ENCODE measurements at places on chromosomes 4 and X.

DNA sequence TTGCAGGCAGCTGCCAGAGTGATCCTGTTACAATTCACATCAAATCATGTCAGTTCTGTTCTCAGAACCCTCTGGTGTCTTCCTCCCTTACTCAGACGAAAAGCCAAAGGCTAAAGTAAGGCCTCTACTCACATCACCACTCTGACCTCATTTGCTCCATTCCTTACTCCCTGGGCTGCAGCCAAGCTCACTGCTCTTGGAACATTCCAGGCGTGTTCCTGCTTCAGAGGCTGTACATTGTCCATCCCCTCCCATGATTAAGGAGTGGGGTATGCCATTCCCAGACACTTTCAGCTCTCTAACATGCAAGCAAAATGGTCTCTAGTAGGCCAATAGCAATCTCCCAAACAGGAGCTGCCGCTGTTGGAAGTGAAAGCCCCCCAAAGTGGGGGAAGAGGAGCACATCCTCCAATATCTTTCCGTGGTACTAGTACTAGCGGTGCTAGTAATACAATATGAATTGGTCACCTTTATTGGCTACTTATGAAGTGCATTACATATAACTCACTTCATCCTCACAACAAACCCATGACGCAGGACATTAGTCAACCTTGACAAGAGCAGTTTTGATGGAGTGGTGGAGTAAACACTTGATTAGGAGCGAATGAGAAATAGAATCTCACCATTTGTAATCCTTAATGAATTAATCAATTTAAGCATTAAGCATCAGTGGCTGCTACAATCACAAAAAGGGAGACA is 15.0 kb downstream of the GAB3 start:
- DNase-seq: no peak

DNA sequence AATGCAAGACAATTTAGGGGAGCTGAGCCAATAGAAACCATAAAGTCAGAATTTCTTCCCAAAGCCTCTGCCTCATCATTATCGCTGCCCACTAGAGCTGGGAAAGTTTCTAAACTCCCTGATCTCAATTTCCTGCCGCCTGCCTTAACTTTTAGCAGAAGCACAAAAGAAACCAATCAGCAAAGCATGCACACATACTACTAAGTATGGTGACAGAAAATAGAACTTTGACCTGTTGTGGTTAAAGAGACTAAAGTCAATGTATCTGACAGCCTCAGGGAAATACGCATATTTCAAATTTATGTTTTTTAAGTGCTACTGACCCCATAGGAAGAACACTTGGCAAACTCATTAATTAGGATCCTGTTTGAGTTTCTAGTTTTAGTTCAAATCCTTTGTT is 10.1 kb downstream of the STK26 start:
- no peak for DNase-seq

GRCh38 chr4:142719854-142720541 is 126.1 kb downstream of the INPP4B start:
- DNase-seq: no peak

- no peak for DNase-seq
These were observed 11.2 kb upstream of the CXCR3 start for GRCh38 chrX:71629467-71629866.

GRCh38 chrX:9442056-9442455 is 22.8 kb upstream of the TBL1X start:
- DNase-seq: no peak

- peak; percentile 28 for DNase-seq
These were observed 8.7 kb downstream of the RIPPLY1 start for GRCh38 chrX:106894392-106894909.

DNA sequence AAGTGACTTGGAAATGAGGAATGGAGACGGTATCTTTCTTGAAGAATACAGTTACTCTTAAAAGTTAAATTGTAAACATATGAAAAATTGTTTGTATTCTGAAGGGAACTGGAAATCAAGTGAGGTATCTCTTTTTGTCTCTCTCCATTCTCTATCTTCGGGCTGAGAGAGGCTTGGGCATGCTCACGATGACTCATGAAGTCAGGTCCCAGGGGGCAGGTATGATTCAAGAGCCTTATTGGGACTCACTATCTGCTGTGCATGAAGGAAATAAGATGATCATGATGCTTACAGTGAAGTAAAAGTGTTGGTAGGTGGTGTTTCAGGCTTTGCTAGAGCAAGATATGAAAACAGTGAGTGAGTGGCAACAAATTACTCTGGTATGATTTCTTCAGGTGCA is 200.4 kb upstream of the PITX2 start:
- DNase-seq: no peak

DNA sequence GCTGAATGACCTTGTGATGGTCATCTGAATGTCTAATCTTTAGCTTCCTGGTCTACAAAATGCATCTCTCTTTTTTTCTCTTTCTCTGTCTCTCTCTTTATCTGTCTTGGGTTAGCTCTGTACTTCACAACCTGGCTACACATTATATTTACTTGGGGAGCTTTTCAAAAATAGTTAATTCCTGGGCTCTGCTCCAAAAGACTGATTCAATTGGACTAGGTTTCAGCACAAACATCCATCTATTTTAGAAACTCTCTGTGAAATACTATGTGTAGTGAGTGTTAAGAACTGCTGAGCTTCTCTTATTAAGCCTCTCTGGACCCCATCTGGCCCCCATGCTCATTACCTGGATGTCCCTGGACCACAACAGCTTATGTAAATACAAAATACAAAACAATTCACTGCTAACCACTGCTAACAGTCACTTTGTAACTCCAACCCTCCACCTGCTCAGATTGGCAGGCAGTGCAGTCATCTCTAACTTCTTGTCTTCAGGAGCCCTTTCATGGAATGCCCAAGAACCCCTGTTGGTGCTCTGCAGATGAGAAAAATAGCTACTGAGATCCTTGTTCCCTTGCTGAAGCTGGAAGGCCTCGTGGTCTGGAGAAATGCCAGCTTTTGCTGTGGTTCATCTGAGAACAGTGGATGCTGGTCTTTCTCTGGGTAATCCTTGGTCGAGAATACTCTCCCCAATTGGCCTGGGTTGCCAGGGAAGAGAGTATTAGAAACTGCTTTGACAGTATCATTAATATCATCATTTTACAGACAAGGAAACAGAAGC is 14.8 kb upstream of the BOD1L1 start:
- no peak for DNase-seq

GRCh38 chrX:69285881-69286564 is 120.8 kb upstream of the PJA1 start:
- DNase-seq: no peak

GRCh38 chr4:8192748-8193738 is 6.0 kb upstream of the SH3TC1 start:
- no peak for DNase-seq

DNA sequence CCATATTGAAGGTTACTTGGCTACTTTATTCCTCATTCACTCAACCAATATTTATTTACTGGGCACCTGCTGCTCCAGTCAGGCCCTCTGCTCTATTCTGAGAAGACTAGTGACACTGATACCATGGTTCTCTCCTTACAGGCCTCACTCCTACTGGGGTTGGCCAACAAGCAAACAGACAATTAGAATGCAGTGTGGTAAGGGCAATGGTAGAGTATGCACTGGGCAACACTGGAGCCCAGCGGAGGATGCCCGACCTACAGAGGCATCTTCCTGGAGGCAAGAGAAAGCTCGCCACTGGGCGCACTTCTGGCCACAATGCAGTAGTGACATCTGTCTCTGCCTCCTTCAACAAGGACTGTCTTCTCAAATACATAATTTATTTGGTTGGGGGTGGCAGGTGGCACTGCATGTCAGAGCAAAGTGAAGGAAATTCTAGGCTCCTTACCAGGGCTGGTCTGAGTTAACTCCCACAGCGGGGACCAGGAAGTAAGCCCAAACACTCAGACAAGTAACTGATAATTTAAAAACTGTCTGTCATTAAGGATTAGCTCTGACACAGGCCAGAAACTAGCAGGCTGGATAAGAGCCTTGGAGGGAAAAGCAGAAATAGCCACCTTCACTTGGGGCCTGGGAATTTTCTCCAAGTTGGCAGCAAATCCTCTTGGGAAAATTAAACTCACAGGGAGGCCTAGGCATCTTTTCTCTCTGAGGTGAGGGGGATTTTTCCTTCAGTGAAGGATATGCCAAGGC is 150.7 kb upstream of the EOLA2 start:
- no peak for DNase-seq

- no peak for DNase-seq
These were observed 15.8 kb downstream of the BCAP31 start for GRCh38 chrX:153708415-153708814.

DNA sequence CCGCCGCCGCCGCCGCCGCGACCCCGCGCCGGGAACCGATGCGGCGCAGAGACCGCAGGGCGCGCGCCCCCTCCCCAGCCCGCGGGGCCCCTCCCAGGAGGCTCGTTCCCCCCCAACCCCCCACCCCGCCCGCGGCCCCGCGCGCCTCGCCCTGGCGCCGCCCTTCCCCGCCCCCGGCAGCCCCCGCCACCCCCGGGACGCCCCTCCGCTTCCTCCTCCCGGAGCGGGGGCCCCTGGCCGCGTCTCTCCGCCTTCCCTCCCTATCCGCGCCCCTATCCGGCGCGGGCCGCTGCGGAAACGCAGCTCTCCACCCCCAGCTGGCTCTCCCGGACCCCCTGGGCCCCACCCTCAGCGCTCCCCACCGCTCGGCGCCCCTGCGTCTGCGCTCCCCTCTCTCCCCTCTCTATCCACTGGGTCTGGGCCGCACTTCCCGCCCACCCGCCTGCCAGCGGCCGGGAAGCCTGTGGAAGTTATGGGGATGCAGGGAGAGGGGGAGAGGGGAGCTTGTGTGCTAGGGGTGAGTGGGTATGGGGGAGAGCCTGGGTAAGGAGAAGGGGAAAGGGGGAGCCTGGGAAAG is at the start of gene TMEM271:
TSS of gene TMEM271 (minus strand) at position 51 of the 577 bp plus-strand sequence. CDS start 233 bp downstream, outside the sequence.
- peak; percentile 52 for DNase-seq

GRCh38 chrX:53125506-53125905 is 31.6 kb downstream of the KANTR start:
- no peak for DNase-seq

- no peak for DNase-seq
These were observed 146.8 kb upstream of the NALF2 start for GRCh38 chrX:69357317-69357716.

DNA sequence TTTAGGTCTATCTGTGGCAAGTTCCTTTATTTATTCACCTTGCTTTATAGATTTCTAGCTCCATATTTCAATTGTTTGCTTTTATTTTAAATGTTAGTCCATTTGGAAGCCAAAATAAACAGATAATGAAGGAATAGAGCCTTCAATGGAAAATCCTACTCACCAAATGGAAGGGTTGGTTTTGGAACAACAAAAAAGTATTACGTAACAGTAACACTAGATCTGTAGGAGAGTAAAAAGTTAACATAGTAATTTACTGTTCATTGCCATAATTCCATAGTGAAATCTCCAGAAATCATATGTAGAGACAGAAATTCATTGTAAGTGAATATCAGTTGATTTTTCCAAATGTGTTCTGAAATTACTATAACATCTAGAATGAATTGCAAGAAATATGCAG is 34.6 kb downstream of the NWD2 start:
- DNase-seq: no peak

DNA sequence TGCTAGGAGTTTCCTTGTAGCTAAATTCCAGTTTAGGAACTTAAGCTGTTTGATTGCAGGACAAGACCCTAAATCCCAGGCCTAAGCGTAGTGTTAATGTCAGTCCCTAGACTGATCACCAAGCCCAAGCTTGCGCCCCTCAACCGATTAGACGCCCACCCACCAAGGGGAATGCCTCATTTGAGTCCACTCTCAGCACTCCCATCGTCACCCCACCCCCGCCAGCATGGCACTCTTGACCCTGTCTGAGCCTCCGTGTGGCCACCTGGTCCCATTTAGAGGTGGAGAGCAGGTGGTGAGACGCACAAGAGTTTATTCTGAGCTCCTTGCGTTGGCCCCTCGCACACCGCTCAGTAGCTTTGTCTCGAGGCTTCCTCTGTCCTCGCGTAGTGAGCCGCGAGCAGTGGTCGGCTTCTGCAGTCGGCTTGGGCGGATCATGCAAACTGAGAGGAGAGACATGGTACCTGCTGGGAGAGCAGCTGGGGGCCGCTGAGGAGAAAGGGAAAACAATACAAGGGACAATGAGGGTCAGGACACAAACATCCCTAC is 48.5 kb upstream of the ZNF157 start:
- DNase-seq: peak; percentile 42

GRCh38 chr4:183675625-183676024 is 16.5 kb downstream of the TRAPPC11 start:
- DNase-seq: no peak

DNA sequence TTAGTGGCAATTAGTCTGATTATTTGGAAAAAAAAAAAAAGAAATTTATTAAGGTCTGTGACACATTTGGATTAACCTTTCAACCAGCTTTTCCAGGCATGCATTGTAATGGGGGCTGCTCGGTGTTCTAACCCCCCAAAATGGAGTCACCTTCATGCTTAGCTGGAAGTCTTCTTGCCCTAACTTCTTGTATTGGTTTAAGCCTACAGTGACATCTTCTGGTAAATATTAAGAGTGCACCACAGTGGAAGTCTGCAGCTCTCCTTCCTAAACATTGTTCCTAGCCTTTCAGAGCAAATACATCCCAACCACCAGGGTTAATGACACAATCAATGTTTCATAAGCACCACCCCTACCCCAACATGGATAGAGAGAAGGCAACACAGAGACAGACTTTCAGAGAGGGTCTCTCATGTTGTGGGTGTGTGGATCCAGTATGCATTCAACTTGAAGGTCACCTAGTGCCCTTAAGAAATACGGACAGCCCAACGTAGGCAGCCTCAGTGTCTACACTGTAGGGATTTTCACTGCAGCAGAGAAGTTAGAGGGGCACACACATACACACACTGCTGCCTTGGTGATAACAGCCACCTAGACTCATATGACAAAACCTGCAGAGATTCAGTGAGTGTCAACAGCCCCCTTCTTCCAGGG is 142.9 kb upstream of the MBNL3 start:
- no peak for DNase-seq

DNA sequence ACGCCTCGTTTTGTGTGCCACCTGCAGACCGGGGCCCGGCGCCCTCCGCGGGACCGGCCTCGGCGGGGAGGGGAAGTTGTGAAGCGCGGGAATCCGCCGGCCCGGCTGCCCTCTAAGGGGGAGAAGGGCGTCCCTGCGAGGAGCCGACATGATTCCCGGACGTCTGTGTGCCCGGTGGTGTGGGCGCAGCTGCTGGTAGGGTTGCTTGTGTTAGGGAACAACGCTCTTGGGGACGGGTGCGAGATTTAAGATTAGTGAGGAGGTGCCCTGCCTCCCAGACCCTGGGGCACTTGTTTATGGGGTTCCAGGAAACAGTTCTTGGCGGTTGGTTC is 627 bp downstream of the CDKN2AIP start:
- no peak for DNase-seq

DNA sequence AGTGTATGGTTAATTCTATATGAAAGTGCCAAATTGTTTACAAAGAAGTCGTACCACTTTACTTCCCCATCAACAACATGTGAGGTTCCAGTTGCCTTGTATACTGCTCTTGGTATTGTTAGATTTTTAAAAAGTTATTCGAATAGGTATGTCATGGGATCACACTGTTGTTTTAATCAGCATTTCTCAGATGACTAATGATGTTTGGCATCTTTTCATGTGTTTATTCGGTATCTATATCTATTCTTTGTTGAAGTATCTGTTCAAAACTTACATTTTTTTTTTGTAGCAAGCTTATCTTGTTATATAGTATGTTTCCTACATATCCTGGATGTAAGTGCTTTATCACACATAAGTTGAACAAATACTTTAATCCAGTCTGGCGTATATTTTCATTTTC is 99.4 kb upstream of the MAB21L2 start:
- DNase-seq: no peak

GRCh38 chr4:47482326-47482725 is 2.7 kb upstream of the ATP10D start:
- no peak for DNase-seq

All from iPS DF 19.7 (cell line).